ENCODE measurements at places on chromosomes 11 and 22.

DNA sequence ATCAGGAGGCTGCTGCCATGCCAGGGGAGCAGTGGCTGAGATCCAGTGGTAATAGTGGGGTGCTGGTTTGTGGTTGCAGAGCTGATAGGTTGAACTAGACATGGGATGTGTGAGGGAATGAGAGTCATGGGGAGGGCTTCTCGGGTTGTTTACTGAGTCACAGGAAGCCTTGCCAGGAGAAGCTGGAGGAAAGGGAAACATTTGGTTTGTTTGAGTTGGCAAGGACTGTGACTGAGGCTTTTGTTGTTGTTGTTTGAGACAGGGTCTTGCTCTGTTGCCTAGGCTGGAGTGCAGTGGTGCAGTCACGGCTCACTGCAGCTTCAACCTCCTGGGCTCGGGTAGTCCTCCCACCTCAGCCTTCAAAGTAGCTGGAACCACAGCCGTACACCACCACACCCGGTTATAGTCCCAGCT, 49.3 kb downstream of the CABIN1 start:
- no peak for DNase-seq

DNA sequence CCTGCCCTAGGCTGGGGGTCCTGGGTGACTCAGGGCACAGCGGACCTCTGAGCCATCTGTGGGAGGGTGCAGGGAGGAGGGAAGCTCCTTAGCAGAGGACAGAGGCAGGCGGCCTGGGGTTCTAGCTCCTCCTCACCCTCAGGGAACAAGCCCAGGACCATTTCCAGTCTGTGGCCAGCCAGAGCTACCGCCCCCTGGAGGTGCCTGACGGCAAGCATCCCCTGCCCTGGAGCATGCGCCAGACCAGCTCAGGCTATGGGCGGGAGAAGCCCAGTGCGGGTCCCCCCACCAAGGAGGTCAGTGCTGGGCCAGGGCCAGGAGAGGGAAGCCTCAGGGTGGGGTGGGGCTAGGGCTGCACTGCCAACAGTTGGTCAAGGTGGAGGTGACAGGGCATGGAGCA, 26.0 kb upstream of the LRRC10B start:
- no peak for DNase-seq

- DNase-seq, result no peak
Measured at GRCh38 chr11:43408277-43408676, 49.6 kb downstream of the TTC17 start.

- no peak for DNase-seq
Measured at GRCh38 chr11:17298302-17298701, 21.8 kb downstream of the NUCB2 start.

Data from forelimb muscle (tissue), 1 donor.